ENCODE measurements at places on chromosomes 7 and 10.

- DNase-seq = no peak
Observed at GRCh38 chr7:124777268-124777667, 11.7 kb upstream of the GPR37 start.

- no peak for DNase-seq
Observed at GRCh38 chr10:44184633-44185314, 200.1 kb downstream of the CXCL12 start.

- DNase-seq = no peak
Observed at GRCh38 chr7:114062810-114063209, 144.0 kb upstream of the PPP1R3A start.

- no peak for DNase-seq
Observed at GRCh38 chr7:30980194-30980593, 16.4 kb downstream of the GHRHR start.

GRCh38 chr7:23852135-23852534 lies 142.1 kb downstream of the STK31 start:
- DNase-seq = no peak

DNA sequence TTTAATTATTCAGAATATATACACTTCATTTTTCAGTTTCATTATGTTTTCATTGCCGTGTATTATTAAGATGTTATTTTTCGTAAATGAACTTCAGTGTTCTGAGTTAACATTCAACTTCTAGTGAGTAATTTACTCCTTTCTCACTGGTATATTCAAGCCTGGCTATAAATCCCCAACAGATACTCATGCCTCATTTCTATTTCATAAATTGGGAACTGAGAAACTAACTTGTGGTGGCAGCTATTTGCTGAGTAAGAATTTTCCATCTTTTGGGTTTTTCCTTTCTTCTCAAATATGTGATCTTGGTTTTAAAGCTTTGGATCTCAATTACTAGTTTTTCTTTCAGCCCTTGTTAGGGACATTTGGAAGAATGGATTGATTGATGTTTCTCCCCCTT lies 281.1 kb downstream of the CDK14 start:
- DNase-seq = no peak

DNA sequence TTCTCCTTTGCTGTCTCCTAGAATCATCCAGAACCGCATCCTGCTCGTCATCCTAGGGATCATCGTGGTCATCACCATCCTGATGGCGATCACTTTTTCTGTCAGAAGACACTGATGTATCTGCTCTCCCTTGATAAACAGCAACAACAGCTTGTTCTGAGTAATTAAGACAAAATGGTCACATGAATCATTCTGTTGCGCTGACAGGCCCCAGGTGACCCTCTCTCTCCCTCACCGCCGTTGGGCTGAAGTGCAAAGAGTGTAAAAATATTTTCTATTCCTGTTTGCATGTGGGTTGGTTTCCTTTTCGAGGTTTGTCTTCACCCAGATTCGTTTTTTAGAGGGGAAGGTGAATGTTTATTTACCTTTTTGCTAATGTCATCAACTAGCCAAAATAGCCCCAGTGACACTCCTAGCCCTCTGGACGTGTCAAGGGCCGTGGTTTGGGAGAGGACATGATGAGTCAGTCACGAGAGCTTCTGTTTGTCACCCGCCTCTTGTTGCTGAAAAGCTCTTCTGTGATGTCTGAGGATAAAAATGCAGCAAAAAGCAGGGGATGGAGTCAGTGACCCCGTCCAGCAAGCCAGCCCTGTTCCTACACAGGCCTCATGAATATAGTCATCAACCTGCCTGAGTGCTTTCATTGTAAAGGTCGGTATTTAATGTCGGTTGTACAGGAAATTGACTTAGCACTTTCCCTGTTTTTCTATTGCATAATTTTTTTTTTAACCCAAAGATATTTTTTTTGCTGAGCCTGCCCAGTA lies 134.6 kb upstream of the TCF7L2 start:
- DNase-seq = no peak

DNA sequence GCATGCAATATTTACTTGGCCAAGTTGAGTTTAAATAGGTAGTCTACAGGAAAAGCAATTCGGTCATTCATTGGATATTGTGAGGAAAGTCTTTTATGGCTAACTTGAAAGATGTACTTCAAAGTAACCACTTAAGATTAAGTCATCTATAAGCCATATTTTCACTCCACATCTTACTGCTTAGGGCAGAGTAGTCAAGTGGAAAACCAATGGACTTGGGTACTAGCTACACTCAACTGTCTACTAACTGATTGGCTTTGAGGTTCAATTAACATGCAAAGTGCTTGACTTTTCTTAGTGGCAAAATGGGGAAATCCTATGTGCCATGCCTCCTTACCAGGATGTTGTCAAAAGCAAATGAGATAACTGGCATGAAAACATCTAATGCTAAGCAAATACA lies 51.0 kb downstream of the CAV1 start:
- DNase-seq = no peak

DNA sequence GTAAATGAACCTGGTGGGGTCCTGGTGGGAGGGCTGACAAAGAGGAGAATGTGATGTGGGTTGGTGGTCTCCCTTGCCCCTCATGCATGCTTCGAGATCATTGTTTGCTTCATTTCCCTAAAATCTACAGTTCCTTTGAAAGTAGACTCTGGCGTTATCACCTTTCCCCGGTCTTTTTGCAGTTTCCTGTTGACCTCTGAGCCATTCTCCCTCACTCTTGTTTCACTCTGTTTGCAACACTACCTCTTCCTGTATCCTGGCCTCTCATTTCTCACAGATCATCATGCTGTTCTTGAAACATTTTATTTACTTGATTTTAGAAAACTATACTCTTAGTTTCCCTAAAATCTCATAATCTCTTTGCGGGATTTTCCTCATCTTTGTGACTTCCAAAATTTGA lies 179.8 kb downstream of the WNT2 start:
- DNase-seq = no peak

GRCh38 chr10:110641256-110641655 lies 2.9 kb upstream of the RBM20 start:
- DNase-seq = no peak

DNA sequence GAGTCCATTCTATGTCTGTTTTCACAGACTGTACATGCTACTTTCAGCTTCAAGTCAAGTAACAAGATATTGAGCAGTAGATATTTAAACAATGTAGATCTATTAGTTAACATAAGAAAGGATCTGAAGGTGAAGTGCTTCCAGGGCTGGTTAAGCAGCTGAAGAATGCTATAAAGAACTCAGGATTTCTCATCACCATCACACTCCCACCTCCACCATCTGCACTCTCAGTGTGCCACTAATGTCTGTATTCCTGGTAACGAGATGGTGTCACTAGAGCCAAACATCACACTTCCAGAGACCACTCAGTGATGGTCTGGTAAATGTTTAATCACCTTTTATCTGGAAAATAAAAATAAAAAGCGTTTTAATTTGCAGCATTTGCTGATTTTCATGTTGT lies 224.0 kb upstream of the FERD3L start:
- DNase-seq = no peak

- DNase-seq = no peak
Observed at GRCh38 chr7:22291977-22292376, 65.0 kb downstream of the RAPGEF5 start.

DNA sequence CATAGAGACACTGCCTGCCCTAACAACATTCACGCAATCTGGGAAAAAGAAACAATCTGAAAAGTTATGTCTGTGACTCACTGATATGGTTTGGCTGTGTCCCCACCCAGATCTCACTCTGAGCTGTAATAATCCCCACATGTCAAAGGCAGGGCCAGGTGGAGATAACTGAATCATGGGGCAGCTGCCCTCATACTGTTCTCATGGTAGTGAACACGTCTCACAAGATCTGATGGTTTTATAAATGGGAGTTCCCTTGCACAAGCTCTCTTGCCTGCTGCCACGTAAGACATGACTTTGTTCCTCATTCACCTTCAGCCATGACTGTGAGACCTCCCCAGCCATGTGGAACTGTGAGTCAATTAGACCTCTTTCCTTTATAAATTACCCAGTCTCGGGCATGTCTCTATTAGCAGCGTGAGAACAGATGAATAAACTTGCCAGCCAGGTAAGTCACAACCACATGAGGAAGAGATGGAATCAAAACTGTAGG lies 341.5 kb upstream of the AOAH start:
- DNase-seq = no peak

- DNase-seq = no peak
Observed at GRCh38 chr7:26449175-26450165, 157.8 kb downstream of the SNX10 start.

DNA sequence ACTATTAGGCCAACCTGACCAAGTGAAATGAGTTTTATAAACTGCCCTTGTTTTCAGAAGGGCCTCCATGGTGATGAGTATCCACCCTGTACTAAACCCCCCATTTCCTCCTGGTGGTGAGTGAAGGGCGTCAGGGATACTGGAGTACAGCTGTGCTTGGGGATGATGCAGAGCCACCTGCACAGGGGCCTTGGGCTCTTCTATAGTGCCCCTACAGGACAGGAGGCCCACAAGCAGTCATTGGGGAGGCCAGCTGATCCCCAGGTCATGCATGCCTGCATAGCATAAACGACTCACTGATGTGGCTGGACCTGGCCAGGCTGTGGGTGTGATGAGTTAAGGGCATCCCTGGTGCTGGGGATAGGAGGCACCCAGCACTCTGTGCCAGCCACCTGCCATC lies 114.1 kb upstream of the CELF2 start:
- no peak for DNase-seq

GRCh38 chr7:46279290-46279689 lies 358.2 kb upstream of the IGFBP3 start:
- no peak for DNase-seq

DNA sequence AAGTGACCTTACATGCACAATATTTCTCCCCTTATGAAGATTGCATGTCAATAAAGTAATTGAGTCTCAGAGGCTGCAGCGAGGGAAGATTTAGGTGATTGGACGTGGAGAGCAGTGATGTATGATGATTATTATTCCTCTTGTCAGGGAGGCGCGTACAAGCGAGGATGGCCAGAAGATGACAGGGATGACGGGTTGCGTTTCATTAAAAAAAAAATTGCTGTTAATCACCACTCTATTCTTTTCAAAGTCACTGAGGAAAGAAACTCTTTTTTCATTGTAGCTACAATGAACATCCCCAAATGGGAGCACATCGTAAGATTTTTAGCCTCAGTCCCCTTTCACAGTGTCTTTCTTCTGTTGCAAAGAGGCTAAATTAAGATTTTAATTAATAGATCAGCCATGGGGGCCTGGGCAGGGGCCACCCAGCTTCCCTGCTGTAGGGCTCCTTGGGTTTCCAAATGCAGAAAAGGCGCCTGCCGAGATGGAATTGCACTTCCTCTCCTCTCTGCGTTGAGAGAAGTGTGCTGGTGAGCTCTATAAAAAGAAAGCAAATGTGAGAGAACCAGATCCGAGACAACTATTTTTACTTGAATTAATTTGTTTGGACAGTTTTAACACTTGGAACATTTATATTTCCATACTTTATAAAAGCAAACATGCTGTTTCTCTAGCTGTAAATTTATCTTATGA lies 998.1 kb downstream of the LRMDA start:
- no peak for DNase-seq

DNA sequence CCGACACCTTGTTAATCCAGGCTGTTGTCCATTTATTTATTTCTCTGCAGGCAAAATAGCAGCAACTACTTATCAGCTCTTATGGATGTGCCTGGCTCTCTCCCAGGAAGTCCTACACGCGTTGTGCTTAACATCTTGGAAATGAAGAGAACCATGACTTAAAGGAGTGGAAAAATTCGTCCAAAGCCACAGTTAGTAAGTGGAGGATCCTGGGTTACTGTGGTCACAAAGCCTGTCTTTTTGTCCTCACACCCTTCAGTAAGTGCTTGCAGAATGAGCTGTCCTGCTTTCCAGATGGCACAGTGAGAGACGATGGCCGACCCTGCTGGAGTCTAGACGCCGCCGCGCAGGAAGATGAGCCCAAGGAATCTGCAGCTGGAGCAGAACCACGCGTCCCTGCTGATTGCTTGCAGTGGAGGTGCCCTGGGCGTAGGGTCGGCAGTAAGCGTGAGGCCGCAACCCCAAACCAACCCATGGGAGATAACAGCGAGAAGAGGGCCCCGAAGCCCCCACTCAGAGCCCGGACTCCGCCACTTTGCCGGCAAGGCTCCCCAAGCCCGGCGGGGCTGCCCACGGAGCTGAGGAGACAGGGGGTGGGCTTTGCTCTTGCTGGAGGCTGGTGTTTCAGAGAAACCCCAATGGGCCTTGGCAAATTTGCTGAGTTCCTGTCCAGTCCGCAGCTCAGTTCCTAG lies 178.6 kb downstream of the CXCL12 start:
- peak; percentile 6 for DNase-seq

GRCh38 chr10:62231371-62231770 lies 37.3 kb downstream of the RTKN2 start:
- DNase-seq = no peak

GRCh38 chr7:98396768-98397167 lies 4.1 kb downstream of the BAIAP2L1 start:
- DNase-seq = no peak

DNA sequence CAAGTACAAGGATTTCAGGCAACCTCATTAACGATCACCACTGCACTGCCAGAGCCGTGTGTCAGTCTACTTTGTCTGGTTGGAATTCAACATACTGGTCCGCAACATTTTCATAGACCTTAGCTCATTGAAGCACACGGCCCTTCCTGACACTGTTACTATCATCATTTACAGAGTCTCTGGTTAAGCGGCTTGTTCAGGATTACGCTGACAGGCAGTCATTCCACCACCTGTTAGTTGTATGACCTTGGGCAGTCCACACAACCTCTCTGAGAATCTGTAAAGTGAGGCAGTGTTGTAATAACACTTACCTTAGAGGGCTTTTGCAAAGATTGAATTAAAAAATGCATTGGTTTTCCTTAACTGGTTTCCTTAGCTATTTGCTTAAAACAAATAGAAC lies 112.6 kb downstream of the AOAH start:
- DNase-seq = no peak

- DNase-seq = no peak
Observed at GRCh38 chr7:152106990-152107389, 81.5 kb downstream of the GALNT11 start.

DNA sequence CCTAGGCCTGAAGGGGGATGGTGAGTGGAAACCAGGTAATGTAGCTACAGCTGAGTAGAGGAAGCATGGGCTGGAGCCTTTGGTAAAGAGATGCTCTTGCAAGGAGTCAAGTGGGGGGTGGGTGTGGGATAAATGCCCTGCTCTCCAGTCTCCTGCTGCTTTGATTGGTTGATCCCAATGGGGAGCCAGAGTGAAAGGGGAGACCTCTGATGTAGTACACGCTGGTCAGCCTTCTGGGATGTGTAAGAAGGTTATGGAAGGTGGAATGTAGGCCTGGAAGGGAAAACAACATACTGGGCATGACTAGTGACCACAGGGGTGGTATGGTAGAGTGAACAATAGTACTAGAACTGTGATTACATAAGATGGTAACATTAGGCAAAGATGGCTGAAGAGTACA lies 44.3 kb downstream of the TET1 start:
- DNase-seq = no peak
